Activated CD4-positive, CD25-positive, alpha-beta regulatory T cell (primary cell): ENCODE measurements at places on chromosomes 1 and 21.

- DNase-seq = no peak
These were observed 1.4 kb downstream of the TRAPPC10 start for GRCh38 chr21:44013380-44014088.

DNA sequence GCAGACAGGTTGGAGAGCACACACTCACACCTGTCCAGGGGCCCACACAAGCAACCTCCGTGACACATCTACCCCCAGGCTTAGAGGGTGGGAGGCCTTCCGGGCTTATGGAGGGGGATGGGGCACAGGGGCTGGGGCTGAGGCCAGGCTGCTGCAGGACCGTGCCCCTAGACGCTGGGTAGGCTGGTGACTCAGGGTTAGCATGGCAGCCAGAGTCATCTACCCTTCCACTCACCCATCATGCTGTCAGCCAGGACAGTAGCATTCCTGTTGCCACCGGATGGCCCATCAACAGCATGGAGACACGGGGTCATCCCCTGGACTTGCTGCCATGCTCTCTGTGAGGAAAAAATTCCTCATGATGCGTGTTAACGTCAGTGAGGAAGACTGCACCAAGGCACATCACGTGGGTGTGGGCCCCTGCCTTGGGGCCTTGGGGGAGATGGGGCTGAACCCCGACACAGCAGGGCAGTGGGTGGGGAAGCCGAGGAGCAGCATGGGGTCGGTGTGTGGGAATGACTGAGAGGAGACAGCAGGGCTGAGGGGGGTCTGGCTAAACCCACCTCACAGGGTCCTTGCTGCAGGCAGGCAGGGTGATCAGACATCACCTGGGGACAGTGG is 52.8 kb downstream of the WNT9A start:
- no peak for DNase-seq

GRCh38 chr1:165045902-165046301 is 310.6 kb downstream of the LMX1A start:
- no peak for DNase-seq

DNA sequence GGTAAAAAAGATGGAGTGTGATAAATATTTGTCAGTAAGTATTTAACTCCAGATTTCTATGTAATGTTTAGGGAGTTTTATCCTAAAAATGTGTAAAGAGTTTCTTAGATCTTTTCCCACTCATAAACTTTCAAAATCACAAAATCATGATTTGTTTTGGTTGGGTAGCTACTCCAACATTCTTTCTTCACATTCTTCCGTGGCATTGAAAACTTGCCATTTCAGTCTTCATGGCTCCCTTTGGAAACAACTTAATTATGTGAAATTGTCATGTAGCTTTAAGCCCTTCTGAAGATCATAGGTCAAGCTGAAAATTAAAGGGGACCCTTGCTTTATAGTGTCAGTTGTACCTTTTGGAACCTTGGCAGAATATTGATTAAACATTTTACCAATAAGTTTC is 73.2 kb downstream of the ADGRL2 start:
- DNase-seq = no peak

DNA sequence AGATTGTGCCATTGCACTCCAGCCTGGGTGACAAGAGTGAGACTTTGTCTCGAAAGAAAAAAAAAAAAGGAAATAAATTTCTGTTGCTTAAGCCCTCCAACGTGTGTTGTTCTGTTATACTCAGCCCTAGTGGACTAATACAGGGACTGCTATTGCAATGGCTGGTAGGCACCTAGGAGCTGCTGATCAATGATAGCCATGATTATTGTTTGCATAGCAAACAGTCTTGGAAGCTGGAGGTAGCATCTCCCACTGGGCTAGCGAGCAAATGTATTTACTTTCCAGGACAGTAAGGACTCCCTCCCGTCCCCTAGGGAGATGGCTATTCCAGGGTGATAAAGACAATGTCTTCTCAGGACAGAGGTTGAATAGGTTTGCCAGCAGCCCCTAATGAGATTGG is 13.5 kb upstream of the TNFRSF8 start:
- no peak for DNase-seq

DNA sequence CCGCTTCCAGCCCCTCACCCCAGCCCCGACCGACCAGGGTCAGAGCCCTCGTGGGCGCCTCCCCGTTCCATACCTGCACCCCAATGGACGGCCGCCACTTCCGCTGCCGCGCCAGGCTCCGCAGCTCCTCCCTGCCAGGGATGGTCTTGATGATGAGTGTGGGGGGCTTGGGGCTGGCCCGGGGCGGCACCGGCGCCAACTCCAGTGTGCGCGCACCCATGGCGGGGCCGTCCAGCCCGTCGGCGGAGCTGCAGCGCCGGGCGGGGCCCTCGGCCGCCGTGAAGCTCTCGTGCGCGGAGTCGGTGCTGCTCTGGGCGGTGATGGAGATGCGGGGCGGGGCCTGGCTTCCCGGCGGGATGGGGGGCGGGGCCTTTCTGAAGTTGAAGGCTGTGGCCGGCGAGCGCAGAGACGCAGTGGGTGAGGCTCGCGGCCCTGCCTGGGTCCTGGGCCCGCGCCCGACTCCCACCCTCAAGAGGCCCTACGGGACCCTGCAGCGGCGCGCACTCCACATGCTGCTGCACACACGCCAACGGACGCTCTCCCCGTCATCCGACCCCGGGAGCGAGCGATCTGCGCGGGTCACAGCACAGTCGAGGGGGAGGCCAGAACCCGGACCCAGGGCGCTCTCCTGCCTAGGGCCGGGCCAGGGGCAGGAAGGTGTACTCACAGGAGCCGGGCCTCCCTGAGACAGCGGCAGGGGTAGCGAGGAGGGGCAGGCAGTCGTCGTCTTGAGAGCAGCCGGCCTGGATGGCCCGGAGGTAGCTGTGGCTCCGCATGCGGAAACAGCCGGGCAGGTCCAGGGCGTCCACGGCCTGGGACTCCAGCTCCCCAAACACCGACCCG is 26.1 kb upstream of the SMIM12 start:
- peak; percentile 7 for DNase-seq

GRCh38 chr1:112625696-112626095 is 6.1 kb downstream of the CAPZA1 start:
- DNase-seq = no peak

DNA sequence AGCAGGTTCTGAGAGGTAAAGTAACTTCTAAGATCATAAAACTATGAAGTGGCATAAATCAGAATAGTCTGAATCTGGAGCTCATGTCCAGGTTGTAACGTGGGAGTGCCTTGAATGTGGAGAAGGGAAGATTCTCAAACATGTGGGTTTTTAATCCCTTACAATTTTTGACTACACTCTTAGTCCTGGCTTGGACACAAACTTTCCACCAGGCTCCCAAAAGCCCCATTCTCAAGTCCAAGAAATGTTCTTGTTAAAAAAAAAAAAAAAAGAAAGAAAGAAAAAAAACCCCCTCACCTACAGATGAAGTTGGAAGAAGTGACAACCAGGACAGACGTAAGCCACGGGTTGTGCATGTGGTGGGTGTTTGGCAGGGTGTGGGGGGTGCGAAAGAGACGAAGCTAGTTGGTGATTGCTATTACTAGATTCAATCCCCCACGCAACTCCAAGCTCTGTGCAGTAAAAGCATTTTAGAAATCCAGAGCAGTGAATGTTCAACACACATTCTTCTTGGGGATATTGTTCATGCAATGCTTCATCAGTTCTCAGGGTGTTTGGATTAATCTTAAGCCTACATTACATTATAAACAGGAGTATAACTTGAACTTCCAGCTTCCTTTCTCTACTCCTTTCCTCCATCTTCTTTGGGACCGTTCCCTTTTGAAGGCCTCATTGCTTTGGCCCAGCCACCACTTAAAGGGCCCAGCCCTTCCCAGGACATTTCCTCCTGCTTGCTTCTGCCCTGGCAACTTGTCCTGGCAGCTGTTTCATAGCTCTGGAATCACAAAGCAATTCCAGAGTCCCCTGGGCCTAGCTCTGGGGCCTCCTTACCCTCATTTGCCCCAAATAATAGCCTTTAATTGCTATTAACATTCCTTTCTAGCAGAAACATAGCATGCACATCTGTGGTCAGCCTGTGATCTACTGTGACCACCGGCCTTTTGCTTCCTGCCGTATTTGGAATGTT is 41.8 kb downstream of the PHC2 start:
- no peak for DNase-seq

DNA sequence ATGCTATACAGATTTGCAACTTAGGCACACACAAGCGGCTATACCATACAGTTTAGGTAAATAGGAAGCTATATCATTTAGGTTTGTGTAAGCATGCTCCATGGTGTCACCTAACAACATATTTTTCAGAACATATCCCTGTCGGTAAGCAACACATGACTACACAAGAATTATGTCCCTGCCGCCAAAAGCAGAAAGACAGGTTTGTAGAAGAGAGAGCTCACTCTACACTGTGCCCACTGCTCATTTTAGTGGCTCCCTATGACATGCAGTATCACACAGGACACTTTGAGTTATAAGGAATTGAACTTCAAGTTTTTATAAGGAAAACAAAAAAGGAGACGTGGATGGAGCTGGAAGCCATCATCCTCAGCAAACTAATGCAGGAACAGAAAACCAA is 132.5 kb upstream of the KAZN start:
- no peak for DNase-seq

- no peak for DNase-seq
These were observed 9.6 kb downstream of the DAP3 start for GRCh38 chr1:155698382-155699038.

GRCh38 chr1:19101244-19101643 is 108.8 kb downstream of the UBR4 start:
- DNase-seq = no peak

GRCh38 chr1:8570465-8570864 is 247.0 kb downstream of the RERE start:
- no peak for DNase-seq

DNA sequence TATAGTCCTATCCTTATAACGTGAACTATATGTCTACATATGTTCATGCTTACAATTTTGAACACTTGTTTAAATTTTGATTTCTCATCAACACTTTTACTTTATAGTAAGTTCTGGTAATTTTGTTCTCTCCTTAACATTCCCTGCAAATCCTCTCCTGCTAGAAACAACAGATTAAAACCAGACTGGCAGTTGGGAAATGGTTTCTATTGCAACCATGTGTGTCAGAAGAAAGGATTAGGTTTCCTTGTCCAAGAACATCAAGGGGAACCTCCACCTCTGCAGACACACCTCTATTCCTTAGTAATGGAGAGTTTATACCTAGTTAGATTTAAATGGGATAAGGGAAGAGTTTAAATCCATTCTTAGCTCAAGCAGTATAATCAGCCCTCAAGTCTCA is 3.3 kb upstream of the WARS2 start:
- no peak for DNase-seq

GRCh38 chr1:92585831-92586230 is 99.1 kb upstream of the GFI1 start:
- DNase-seq = no peak

DNA sequence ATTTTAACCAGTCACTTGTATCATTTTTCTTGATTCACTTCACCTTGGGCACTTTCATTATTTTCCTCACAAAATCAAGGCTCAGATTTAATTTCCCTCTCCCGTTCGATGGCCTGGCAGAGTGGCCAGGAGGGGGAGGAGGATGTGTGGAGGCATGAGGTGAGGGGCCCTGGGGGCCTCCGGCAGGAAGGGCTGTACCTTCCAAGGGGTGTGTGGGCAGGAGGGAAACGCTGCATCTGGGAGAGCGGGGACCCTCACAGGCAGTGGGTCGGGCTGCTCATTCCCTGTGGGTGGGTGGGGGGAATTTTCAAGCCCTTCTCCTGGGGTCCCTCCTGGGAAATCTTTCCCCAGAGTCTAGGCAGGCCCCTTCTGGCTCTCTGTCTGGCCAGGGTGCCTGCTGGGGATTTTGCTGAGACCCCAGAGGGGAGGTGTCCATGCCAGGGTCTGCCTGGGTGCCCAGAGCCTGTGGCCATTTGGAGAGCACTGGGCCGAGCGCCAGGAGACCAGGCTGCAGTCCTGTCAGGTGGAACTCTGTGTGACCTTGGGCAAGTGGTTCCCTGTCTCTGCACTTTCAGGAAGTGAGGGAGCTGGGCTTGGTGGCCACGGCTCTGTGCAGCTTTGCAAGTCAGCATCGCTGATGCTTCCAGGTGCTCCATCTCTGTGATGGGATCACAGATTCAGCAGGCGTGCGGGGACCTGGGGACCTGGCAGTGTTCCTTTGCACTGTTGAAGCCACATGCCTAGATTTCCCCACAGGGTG is 81.9 kb upstream of the C1orf174 start:
- DNase-seq = no peak

DNA sequence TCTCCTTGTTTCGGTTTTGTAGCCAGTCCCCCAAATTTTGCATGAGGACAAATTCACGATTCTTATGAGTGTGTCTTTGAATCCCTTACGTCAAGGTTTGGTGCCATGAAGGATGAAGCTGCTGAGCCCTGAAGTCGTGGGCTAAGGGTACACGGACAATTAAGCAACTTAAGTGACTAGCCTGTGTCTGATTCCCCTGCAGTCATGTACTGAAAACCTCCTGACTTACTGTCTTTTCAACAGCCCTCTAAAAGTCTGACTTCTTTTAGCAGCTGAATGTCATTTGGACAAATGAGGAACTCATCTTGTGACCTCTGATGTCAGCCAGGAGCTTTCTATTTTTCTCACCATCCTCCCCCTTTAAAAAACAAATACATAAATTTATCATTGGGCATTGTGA is 27.1 kb upstream of the C1orf105 start:
- no peak for DNase-seq

DNA sequence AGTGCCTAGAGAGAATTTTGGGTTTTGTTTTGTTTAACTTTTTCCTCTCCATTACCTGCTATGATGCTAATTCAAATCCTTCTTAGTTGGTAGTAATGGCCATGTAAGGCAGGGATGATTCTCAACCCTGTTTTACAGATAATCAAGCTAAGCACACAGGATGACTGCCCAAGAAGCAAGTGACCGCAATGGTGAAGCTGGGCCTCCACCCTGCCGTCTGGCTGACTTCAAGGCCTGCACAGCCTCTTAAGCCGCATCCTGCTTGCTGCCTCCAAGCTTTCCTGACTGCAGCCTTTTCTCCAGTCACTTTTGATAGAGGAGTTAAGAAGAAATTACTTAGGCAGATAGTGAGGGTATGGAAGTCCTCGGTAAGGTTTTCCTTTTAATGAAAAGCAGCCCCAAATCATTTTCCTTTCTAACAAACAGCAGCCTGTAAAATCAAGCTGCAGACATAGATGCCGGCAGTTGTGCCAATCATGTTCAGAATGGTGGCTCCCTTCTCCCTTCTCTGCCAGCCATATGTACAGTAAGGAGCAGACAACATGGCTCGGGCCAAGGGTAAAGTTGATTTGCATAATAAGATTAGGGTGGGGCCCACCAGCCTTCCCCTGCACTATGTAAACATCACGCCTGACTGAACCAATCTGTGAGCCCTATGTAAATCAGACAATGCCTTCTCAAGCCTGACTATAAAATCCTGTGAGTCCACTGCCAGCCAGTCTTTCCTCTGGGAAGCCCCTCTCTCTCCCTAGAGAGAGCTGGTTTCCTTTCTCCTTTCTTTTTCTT is 8.8 kb upstream of the CTBS start:
- no peak for DNase-seq

GRCh38 chr1:222461941-222462340 is 86.0 kb downstream of the HHIPL2 start:
- no peak for DNase-seq

- DNase-seq = peak; percentile 27
These were observed 148.9 kb upstream of the IRF2BP2 start for GRCh38 chr1:234758851-234759250.

- no peak for DNase-seq
These were observed 1.0 kb upstream of the SFN start for GRCh38 chr1:26861889-26862378.
